ENCODE measurements at places on chromosomes 12 and 14. TPM values are rescaled to one million over a fixed set of nuclear protein-coding genes. Genes with fewer than 3 reads are reported as not detected.

EIF2S3B gene
- total RNA-seq = 9.5 TPM

SP1 gene
- total RNA-seq = 31.2 TPM

DACT1 gene
- total RNA-seq = 35.8 TPM

PKP2 gene
- total RNA-seq = 9.5 TPM

RPL10L gene
- 0.43 TPM for total RNA-seq

ENDOU gene
- total RNA-seq = not detected

- DNase-seq = no peak
Measured at GRCh38 chr12:49678711-49679110, 28.5 kb downstream of the FMNL3 start.

DNA sequence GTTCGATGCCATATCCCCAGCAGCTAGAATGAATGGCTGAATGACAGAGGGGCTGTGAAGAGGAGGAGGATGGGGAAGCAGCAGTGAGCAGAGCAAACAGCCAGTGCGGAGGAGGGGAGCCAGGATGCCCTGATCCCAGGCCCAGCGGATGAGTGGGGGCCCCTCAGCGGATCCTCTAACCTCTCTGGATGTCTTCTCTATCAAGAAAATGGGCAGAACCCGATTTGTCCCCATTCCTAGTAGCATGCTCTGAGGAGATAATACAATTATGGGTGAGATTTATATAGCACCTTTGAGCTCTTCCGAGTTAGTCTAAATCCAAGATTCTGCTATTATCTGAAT is 30.0 kb upstream of the RPLP0 start:
- DNase-seq = no peak

DNA sequence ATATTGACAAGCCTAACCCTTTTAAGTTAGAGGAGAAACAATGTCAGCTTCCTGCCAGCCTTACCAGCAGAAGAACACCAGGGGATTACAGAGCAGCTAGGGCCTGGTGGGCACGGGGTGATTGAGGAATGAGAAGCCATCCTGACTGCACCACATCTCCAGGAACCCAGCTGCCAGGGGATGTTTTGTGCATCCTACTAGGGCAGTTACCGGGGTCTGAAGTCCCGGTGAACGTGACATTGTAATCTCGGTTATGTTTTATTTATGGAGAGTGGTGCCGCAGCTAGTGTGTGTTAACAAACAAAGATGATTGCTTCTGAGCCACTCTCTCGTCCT is 115.9 kb downstream of the BCL11B start:
- no peak for DNase-seq

GRCh38 chr14:70808416-70809224 is 693 bp downstream of the MAP3K9 start:
- no peak for DNase-seq

- no peak for DNase-seq
Measured at GRCh38 chr12:5557906-5558305, 126.0 kb downstream of the NTF3 start.

DNA sequence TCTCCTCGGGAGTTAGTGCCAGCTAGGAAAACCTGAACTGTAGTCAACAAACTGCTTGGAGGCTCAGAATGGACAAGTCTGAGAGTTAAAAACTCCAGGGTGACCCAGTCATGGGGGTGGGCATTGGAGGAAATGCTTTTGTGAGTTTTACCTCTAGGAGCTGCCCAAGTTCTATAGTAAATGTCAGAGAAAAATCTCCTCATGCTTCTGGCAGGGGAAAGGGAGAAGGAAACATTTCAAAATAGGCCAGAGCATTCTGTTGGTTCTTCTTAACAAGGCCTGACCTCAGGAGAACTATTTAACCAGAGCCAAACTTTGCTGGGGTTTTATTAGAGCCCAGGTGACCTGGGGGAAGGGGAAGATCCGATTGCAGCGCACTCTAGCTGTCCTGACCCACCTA is 12.3 kb downstream of the NINJ2 start:
- no peak for DNase-seq

DNA sequence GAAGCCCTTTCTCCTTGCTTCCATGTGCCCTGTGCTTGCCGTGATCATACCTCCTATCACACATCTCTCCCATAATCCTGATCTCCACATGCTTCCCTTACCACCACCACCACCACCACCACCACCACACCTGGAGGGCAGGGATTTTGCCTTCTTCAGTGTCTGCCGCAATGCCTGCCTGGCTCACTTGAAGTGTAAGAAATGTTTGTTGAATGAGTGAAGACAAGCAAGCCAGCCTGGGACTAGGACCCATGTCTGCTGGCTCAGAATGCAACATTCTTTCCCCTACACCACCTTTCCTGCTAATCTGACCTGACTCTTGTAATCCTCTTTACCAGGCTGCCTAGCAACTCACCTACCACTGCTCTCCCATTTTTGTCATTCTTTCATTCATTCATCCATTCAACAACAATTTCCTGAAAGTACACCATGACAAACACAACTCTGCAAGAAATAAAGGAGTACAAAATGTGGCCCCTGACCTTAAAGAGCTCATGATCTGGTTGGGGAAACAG is 3.5 kb upstream of the NID2 start:
- no peak for DNase-seq

GRCh38 chr12:25591144-25591543 is 38.1 kb upstream of the LMNTD1 start:
- no peak for DNase-seq

DNA sequence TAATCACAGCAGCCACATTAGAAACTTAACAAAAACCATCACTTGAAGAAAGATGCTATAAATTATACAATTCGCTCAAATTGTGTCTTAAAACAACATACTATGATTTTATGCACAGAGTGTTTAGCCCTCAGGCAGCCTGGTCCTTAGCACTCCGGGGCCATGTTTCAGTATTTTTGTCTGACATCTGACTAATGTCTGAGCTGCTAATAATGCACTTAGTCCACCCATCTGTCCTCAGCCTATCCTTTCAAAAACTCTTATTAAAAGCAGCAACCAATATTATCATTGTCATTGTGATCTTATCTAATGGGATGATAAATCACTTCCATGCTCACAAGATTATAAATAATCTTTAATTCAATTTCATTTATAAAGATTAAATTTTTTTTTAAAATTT is 602.7 kb upstream of the FOXG1 start:
- no peak for DNase-seq

DNA sequence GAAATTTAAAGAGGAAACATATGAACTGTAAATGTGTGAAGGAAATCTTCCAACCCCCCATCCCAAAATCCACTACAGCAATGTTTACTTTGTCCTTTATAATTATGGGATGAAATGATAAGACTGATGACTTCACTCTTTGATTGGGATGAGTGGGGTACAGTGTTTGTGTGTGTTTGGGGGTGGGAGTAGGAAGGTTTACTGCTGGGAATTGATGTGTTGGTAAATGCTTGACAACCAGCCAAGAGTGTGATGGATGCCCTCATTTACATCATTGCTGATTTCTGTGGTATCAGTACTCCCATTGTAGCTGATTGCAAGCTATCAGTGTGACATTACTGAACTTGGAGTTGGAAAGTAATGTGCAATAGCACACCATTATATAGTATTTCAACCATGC is 90.9 kb downstream of the KCNMB4 start:
- DNase-seq = no peak

DNA sequence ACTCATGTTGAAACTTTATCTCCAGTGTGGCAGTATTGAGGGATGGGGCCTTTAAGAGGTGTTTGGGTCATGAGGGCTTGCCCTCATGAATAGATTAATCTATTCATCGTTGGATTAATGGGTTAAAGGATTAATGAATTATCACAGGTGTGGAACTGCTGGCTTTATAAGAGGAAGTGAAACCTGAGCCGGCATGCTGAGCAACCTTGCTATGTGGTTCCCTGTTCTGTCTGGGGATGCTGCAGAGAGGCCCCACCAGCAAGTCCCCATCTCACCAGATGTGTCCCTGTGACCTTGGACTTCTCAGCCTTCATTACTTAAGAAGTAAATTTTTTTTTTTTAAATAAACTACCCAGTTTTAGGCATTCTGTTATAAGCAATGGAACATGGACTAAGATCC is 109.6 kb downstream of the DYRK2 start:
- DNase-seq = no peak

- no peak for DNase-seq
Measured at GRCh38 chr14:63578300-63578699, 35.1 kb upstream of the PPP2R5E start.

DNA sequence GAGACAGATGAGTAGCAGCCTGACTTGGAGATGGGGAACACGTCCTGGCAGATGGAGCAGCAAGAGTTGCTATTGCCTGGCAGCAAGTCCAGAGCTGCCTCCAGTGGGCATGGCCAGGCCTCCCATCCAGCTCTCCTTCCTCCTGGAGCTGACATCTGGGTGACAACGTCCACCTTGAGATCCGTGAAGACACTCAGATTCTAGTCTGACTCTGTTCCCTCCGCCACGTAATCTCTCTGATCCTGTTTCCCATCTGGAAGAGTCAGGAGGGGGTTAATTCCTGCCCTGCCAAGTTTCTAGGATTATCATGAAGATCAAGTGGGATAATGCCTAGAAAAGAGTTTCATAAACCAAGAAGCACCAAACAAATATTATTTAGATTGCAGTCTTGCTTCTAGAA is 65.3 kb upstream of the FAM181A start:
- no peak for DNase-seq

- DNase-seq = no peak
Measured at GRCh38 chr14:98731286-98731685, 540.7 kb downstream of the BCL11B start.

DNA sequence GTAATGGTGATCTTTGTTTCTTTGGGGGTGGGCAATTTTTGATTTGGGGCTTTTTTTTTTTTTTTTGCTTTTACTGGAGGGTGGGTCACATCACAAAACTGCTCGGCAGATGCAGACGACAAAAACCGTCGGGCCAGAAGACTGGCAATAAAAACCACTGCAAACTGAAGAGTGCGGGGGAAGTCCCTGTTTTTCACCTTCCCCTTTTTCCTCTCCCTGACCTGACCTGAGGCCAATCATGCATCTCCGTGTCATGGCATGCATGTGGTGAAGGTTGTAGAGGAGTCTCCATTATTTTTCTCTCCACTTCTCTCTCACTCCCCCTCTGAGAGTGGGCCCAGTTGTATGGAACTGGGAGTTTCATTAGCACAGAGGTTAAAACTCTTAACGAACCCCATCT is 57.5 kb downstream of the AP5M1 start:
- no peak for DNase-seq

DNA sequence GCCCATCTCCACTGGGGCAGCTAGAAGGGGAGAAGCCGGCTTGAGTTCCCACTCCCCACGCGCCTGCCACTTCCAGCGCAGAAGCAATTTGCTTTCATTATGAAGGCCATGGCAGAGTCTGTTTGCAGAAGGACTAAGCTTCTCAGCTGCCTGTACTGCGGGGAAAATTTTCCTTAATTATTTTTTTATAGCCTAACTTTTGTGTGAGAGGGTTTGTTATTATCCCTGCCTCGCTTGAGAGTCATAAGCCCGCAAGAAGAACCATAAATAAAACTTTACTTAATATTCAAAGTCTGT is 56.0 kb upstream of the DLK1 start:
- DNase-seq = no peak

Measured in fibroblast of villous mesenchyme (primary cell).